SK-N-SH treated with all-trans-retinoic acid at 6 μM for 48 hours (cell line): ENCODE measurements at places on chromosomes 12 and 14.
A peak's percentile ranks its signal among the peaks of the same experiment; 100 is the strongest.

DNA sequence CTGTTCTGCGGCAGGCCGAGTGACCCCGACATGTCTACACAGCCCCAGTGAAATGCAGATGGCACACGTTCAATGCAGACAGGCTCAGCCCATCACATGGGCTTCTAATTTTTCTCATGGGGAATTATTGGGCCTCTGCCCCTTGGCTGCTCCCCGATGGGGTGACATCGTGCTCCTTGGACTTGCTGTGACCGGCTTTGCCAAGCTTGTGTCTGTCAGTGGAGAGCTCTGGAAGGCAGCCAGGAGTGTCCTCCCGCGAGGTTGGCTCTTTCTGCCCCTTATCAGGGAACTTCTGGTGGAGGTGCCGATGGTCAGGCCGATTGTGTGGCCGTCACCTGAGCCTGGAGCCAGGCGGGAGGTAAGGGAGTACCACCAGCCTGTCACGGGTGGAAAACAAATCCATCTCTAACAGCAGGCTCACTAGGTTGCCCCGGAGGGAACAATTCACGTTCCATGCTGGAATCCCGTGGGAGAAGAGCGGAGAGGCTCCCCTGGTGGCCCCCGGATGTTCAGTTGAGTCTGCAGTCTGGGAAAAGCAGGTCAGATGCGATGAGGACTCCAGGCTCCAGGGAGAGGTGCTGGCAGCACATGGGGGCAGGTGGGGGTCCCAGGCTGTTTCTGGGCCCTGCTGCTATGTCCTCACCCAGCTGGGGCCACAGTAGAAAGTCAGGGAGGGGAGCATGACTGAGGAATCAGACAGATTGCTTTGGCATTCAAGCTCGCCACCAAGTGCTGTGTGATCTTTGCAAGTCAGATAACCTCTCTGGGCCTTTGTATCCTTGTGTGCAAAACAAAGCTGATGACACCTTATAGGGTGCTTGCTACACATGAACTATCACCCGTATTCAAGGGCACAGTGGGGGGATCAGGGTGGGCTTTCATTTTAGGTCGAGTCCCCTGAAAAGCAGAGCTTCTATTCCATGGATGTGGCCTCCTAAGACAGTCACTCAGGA, 43.2 kb upstream of the EML1 start:
- ATAC-seq = no peak

- no peak for ATAC-seq
Measured at GRCh38 chr14:81007131-81007530, 51.7 kb downstream of the TSHR start.

DNA sequence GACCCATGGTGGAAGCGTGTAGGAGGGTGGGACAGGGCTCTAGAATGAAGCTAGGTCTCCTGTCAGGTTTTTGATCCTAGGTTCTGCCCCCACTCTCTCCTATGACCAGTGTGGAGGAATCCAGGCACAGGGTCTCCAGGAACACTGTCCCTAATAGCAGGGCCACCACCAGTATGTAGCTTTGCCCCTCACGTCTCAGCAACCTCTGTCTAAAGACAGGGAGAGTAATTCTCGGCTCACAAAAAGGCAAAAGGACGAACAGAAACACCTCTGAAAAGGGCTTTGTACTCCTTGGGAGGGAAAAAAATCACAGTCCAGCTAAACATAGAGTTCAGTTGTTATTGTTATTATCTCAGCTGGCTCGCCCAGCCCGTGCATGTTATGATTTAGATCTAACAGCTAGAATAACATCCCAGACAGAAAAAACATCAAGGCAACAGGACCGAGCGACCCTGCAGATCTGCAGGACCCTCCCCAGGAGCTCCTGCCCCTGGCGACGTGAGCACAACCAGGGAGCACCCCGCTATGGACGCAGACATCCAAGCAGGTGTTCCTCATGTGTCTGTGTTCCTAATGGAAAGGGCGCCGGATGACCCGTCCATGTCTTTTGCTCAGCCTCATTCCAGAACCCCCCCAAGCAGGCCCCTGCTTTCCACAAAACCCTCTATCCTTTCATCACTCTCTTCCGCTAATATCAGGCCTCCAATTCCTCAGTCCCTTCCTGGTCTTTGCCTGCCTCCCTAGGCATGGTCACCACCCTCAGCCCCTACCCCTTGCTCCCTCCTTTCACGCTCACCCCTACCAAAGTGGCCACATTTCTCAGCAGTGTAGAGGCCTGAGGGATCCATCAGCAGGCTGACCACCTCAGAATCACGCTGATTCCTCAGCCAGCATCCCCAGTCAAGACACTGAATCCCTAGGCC, 14.2 kb upstream of the SLC6A12 start:
- ATAC-seq = no peak

GRCh38 chr12:32824596-32824995, 68.9 kb upstream of the YARS2 start:
- no peak for ATAC-seq

DNA sequence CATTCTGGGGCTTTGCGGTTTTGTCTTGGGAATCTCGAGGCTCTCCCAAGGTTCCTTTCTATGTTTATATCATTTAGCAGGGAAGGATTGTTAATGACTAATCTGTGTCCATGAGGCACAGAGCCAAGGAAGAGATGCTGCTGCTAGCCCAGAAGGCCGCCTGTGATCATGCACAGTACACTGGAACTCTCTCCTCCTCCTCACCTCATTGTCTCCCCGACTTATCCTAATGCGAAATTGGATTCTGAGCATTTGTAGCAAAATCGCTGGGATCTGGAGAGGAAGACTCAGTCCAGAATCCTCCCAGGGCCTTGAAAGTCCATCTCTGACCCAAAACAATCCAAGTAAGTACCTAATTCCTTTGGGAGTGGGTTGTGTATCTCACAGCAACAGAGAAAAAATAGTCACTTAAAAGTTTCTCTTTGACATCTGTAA, at the start of gene NR1H4:
Gene NR1H4 (plus strand): TSS at position 151 of the 435 bp plus-strand sequence. CDS start 19,458 bp downstream, outside the sequence.
- peak; percentile 58 for ATAC-seq

GRCh38 chr12:13318231-13319015, 121.9 kb downstream of the EMP1 start:
- no peak for ATAC-seq

DNA sequence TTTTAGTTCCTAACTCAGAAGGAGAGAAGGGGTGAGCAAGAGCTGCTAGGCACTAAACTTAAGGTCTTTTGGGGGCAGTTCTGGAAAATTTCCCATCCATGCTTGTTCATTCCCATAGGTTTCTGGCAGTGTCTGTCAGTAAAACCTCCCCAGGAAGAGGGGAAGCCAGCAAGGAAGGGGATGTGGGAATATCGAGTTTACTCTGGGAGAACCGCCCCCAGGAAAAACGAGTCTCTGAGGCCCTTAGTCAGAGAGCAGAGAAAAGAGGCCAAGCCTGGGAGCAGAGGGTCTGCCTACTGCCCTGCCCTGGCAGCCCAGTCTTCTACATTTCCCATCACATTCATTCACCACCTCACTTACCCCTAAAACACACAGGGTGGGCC, 55.9 kb downstream of the TMCC3 start:
- ATAC-seq = no peak; the same call in 2 of the 3 replicates
